ENCODE measurements at places on chromosomes 7 and 10. TPM values are rescaled to one million over a fixed set of nuclear protein-coding genes. Genes with fewer than 3 reads are reported as not detected.

- H3K4me3 ChIP-seq = no peak overlapping the region
- DNase-seq = no peak
- H3K27me3 ChIP-seq = peaks cover 48% of the 10 kb centered on the region
- H3K4me1 ChIP-seq = no peaks in the 10 kb centered on the region
- no peak overlapping the region for H3K27ac ChIP-seq
These were observed 10.3 kb downstream of the SLC13A4 start for GRCh38 chr7:135717693-135718092.

Gene ECHDC3
- total RNA-seq = 17.9 TPM

Gene COL26A1
- total RNA-seq = 0.16 TPM

Gene MMP21
- not detected for total RNA-seq
